Type B pancreatic cell (in vitro differentiated cells): ENCODE measurements at places on chromosomes 5 and 9. TPM values are rescaled to one million over a fixed set of nuclear protein-coding genes. Genes with fewer than 3 reads are reported as not detected.

DNA sequence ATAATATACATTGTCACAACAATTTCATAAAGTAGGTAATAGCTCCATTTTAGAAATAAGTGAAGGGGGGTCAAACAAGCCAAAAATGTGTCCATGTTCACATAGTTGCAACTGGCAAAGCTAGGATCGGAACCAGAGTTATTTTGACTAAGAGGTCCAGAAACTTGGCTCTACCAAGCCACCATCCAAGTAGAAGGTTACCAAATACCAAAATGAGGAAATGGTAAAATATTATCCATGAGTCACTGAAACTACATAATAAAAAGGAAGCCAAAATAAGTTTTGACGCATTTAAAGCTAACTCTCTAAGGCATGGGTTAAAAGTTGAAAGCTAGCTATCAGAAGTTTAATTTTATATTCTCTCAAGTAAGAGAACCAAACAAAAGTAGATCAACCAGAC is 886.9 kb upstream of the DMAC1 start:
- no peak for DNase-seq

Gene PTTG1
- total RNA-seq: 34.5 and 100 TPM in 2 replicates

- no peak for DNase-seq
Observed at GRCh38 chr9:98860871-98861293, 53.4 kb downstream of the GALNT12 start.

Gene CCL21
- not detected in 2 replicates for total RNA-seq

Gene GAPT
- total RNA-seq: not detected in 2 replicates

DNA sequence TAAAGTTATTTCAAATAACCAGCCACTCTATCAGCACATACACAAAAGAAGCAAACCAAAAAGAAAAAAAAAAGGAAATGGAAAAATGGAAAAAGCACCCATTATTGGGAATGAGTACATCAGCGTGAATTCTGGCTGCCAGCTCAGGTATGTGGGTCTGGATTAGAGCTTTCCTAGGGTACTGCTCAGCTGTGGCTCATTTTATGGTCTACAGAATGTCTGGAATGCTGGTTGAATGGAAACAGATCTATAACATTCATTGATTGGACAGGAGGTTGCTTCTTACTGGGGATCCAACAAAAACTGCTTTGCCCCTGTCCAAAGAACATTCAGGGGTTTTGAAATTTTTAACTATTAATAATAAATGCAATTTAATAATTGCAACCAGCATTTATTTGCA is 3.9 kb upstream of the CAST start:
- no peak for DNase-seq

Gene NADK2
- total RNA-seq: 27.2 and 38.4 TPM in 2 replicates

Gene TRIM7
- total RNA-seq: 0.58 and 0.76 TPM in 2 replicates

DNA sequence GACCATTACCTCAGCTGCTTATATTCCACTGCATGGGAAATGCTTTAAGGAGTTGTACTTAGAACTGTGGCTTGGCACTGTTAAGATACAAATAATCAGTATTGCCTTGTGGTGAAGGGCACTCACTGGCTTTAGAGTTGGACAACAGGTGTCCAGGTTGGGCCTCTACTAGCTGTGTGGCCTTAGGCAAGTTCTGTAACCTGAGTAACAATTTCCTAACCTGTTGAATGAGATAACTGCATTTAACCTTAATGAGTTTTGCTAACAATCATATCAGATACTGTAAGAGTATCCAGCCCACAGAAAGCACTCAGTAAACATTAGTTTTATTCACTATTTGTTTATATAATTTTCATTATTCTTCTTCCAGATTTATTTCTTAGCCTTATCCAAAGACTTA is 17.2 kb upstream of the HK3 start:
- no peak for DNase-seq

GRCh38 chr5:9782826-9783560 is 152.8 kb upstream of the TAS2R1 start:
- no peak for DNase-seq

Gene MZB1
- total RNA-seq: 0.22 TPM in 1 of 2 replicates, not detected in the other

DNA sequence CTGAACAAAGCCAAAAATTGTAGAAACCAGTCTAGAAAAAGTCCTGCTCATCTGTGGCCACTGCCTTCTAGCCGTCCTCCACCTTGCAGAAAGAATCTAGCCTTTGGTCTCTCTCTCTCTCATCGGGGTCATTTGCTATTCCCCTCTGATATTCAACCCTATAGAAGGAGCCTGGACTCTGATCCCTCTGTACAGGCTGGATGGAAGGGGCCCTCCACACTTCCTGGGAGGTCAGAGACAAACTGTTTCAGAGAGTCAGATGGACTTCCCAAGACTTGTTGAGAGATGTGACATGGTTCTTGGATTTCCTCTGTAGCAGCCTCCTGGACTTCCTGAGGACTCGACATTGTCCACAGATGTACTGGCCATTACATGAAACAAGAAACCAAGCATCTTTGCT is 85.0 kb upstream of the RUSC2 start:
- DNase-seq: no peak

DNA sequence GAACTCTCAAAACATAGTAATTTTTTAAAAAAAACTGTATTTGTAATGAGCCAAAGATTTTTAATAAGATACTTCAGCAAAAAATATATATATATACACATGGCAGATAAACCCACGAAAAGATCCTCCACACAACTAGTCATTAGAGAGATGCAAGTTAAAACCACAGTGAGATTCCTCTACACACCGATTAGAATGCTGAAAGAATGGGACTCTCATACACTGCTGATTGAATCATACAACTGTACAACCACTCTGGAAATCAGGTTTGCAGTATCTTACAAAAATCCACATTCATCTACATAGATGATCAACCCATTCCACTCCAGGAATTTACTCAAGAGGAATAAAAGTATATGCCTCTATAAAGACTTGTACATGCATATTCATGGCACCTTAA is 43.7 kb downstream of the RASEF start:
- DNase-seq: no peak

Gene MAN1B1
- total RNA-seq: 50.3 and 58.9 TPM in 2 replicates

DNA sequence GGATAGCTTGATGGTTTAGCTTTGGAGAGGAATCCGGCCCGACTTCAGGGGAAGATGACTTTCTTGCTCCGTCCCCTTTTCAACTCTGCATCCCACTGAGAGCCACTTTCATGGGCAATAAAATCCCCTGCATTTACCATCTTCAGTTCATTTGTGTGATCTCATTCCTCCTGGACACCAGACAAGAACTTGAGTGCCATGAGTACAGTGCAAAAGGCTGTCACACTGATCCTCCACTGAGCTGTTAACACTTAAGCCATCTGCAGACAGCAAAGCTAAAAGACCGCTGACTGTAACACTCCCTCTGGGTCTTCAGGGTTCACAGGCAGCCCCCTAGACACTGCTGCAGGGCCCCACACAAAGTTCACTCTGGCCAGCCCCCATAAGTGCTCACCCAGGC is 48.3 kb upstream of the TCERG1 start:
- DNase-seq: no peak

DNA sequence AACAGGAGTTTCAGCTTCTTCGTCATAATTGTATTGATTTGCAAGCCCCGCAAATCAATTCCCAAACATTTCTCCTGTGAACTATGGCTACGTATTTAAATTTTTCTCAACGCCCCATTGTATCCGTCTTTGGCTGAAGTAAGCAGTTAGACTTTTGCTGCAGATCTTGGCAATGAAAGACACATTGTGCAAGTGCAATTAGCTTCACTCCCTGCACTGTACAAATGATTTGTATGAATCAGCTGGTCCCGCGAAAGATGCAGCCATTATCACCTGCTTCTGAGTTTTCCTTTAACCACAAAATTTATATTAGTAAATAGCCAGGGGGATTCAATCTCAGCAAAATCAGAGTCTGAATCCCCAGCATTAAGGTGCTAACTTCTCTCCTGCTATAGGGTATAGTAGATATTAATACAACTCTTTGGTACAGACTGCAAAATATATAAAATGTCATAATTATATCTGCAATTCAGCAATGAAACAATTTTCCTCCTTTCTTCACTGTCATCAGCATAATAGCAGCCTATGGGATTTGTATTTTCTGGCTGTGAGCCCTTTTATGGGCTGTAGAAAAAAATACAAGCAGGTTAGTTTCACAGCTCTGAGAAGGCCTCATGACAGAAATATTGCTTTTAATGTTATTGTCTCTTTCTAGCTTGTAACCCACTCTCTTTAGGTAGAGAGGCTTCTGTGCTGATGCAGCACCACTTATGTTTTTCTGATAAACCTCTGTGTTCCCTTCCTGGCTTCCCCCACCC is 68.4 kb upstream of the SMARCA2 start:
- no peak for DNase-seq

GRCh38 chr9:125509476-125509875 is 197.5 kb downstream of the MAPKAP1 start:
- no peak for DNase-seq

DNA sequence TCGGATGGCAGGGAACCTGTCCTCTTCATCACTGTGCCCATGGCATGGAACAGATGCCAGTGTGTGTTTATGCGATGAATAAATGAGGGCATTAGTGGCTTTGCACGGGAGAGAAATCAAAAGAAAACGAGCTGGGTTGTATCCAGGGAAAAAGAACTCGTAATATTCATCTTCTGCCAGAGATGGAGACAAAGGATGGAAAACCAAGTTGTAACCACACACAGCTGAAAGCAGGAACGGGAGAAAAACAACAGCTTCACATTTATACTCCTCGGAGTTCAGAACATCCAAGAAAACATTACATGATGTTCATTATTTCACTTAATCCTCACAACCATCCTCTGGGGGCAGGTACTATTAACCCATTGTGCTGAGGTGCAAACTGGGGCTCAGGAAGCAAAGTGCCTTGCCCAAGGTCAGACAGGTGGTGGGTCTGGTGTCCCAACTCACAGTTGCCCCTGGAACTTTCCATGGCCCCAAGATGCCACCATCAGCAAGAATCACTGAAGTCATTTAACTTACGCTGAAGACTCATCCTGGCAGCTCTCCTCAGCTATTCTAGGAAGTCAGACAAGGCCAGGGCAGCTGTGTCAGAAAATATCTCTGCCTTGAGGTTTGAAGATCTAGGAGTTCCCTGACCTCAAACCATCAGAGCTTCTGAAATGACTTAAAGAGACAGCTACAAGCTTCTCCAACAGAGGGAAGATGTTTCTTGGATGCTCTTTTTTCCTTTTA is 250.4 kb downstream of the NSG2 start:
- peak; percentile 7 for DNase-seq
